ENCODE measurements at places on chromosomes 6 and 20.
A peak's percentile ranks its signal among the peaks of the same experiment; 100 is the strongest.

- no peak for DNase-seq
Observed at GRCh38 chr20:37223053-37223452, 38.6 kb downstream of the GHRH start.

- no peak for DNase-seq
Observed at GRCh38 chr6:89858041-89858440, 28.4 kb downstream of the CASP8AP2 start.

DNA sequence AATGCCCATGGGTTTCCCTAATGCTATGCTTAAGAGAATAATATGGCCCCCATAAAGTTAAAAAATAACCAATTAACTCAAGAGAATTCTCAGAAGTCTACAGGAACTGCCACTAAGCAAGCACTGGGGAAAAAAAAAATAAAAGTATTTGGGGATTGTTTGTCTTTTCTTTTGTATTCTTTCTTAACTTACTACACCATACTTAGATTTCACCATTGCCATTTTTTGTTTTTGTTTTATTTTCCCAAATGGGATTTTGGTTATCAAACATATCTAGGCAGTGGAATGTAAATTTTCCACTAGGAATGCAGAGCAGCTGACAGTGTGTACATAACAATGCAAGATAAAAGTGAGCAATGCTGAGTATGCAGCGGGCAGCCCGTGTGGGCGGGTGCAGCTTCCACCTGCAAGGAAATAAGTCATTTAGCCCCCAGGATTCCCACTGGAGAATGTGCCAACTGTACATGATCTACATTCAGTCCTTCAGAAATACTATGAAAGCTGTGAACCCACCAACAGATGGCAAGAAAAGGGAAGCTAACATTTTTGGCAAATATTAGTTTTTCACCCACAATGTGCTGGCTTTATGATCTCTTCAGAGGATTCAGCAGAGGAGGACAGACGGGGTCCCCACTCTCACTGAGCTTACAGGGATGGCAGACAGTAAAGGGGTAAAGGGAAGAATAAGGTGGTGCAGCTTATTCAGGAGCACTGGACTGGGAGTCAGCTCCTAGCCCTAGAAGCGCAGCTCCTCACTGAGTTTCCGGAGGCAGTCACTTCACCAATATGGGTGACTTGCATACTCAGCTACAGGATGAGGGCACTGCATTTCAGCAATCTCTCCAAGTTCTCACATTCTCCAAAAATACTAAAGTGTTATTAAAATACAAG is 44.4 kb downstream of the DCDC2 start:
- DNase-seq = no peak

DNA sequence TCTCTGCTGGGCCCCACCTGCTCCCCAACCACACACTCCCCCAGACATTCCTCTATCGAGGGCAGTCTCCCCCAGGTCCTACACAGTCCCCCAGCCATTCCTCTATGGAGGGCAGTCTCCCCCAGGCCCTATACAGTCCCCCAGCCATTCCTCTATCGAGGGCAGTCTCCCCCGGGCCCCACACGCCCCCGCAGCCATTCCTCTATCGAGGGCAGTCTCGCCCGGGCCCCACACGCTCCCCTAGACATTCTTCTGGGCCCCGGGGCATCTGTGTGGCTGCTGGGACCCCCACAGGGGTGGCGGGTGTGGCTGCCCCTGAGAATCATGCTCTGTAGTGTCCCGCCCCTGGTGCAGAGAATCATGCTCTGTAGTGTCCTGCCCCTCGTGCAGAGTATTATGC is 43.6 kb upstream of the BHLHE23 start:
- DNase-seq = no peak

- peak; percentile 50 for DNase-seq
Observed at GRCh38 chr6:31952140-31952805, 6.4 kb downstream of the CFB start.

DNA sequence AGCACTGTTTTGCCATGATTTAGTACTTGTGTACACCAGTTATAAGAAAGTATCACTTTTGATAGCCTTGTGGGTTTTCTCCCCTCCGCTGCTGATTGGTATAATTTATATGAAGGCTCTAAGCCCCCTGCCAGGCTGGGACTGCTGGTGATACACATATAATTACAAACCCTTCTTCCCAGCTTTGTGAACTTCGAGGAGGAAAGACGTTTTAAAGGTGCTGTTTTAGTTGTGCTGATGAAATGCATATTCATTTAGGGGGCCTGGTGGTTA is 246.2 kb downstream of the TAF4 start:
- no peak for DNase-seq

- DNase-seq = no peak
Observed at GRCh38 chr6:10276106-10276505, 138.8 kb downstream of the TFAP2A start.

- DNase-seq = no peak
Observed at GRCh38 chr6:148735989-148736388, 10.8 kb upstream of the UST start.

- DNase-seq = no peak
Observed at GRCh38 chr6:152173957-152174356, 366.5 kb downstream of the ESR1 start.

GRCh38 chr20:60087563-60088105 is 129.4 kb downstream of the CDH26 start:
- DNase-seq = peak; percentile 5

DNA sequence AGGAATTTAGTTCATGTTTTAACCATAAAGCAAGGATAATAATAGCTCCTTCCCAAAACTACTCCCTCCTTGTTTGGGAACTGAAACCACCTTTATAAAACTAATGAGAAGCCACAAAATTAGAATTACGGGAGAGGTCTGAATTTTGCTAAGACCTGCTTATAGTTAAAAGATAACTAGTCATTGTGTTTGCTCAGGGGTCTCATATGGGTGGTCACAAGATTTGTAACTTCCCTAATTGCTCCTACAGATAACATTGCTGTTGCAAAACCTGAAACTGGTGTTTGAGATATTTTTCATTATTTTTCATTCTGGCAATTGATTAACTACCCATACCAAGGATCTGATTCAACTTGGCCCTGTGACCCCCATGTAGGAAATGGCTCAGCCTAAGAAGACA is 154.5 kb upstream of the PLCB4 start:
- DNase-seq = no peak

DNA sequence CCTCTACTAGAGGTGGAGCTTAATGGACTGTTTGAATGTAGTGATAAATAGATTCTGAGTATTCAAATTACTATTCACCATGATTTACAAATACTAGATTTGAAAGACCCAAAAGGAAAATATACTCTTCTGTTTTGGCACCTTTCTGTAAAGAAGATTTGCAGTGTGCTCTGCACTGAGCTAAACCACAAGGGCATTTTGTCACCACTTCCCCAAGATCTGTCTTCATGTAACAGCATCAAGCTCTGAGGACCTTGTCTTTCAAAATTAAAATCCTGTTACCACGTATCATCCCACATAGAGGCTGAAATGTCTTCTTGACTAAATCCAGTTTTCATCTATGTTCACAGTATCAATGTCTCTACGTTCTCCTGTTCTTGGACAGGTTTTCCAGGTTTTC is 3.3 kb upstream of the PGK2 start:
- DNase-seq = no peak

DNA sequence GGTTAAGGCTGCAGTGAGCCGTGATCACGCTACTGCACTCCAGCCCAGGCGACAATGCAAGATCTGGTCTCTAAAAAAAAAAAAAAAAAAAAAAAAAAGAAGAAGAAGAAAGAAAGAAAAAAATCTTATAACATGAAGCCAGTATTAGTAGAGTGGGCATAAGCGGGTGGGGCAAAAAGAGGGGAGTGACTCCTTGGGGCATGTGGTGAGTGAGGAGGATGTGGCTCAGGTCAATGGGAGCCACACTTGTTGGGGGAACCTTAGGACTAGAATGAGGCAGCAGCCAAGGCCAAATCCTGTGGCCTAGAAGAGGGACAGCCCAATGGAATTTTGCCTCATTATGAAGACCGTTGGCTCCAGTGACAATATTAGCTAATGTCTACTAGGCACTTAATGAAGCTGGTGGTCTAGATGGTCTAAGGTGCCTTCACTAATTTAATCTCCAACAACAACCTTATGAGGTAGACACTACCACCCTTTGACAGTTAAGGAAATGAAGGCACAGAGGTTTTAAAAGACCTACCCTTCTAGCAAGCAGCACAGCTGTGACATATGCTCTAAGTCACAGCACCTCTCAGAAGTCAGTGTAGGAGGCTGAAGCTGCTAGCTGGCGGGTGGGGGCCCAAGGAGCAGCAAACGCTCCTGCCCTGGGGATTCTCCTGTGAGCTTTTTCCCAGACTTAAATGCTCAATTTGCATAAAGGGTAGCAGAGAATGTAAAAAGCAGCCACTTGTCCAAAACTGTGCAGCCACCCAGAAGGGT is 23.6 kb upstream of the ARMC12 start:
- DNase-seq = no peak

- no peak for DNase-seq
Observed at GRCh38 chr6:136893187-136893586, 28.9 kb upstream of the SLC35D3 start.

DNA sequence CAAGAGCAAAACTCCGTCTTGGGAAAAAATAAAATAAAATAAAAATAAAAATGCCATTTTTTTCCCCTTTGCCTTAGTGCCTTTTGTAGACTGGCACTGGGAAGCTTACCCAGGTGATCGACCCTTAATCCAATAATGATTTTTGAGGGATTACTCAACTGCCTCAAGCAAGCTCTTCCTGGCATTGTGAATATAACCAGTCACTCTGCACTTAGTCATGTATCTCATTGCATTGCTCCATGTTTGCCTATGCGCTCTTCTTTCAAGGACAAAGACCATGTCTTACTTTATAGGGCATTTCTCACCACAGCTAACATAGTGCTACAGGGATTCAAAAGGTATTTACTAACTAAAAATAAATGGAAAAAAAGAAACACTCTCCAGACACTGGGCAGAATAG is 13.0 kb downstream of the GFOD1 start:
- DNase-seq = no peak

DNA sequence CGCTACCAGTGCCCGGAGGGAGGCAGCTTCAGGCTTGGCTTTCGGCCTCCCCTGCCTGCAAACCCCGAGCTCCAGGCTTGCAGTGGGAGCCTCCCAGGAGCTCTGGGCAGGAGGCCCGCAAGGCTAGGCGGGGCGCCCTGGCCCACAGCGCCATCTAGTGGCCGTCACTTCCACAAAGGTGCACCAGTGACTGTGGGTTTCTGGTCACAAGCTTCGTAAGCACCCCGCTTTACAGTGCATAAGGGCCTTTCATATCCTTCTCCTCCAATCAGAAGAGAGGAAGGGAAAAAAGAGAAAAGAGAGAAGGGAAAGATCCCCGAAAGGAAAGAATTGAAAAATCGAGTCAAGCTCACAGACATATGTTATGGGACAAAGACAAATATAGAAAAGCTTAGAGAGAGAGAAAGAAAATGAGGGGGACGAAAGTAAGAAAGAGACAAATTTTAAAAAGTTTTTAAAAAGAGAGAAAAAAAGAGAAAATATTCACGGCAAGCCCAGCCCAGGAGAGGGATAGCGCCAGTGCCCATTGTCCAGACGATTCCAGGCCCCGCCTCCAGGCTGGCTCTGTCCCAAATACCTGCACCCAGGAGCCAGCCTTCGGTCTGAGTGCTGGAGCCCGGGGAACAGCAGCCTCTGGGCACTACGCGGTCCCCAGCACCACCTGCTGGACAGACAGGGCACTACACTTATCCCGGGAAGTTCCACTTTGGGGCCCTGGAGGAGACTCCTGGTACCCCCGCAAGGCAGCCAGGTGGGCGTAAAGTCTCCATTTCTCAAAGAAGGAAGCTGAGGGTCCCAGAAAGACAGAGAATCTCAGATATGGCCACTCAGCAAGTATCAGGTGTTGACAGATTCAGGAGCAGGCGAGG is 207.1 kb downstream of the PREX1 start:
- peak; percentile 86 for DNase-seq

GRCh38 chr6:15909290-15910070 is 219.4 kb upstream of the MYLIP start:
- no peak for DNase-seq

DNA sequence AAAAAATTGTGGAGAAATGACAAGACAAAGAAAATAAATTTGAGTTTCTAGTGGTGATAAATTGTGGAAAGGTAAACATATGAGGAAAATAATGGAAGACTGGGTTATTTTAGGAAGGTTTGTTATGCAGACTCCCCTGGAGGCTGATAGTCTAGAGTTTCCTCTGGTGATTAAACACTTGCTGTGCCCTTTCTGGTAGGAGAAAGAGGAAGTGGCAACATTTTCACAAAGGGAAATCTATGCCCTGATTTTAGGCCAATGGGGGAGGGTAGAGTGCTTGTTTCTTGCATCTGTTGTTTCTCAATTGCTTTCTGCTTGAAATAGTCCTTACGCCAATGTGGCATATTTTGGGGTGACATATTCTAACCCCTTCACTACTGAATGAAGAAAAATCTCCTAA is 129.1 kb upstream of the DOK5 start:
- no peak for DNase-seq

DNA sequence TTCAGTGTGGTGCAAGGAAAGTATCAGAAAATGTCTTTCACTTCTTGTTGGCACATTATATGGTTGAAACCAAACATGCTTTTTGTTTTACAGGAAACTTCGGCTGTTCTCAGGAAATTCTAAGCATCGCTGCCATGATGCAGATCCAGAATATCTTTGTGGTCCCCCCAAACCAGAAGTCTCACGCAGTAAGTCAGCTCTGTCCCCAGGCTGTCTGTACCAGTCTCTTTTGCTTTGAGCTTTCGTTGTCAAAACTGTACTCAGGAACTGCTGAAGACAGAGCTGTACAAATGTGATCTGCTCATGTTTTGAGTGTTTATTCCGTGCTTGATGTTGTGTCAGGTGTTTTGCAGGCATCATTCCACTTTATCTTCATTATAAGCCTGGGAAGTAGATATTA is 59.6 kb downstream of the DHX35 start:
- no peak for DNase-seq

DNA sequence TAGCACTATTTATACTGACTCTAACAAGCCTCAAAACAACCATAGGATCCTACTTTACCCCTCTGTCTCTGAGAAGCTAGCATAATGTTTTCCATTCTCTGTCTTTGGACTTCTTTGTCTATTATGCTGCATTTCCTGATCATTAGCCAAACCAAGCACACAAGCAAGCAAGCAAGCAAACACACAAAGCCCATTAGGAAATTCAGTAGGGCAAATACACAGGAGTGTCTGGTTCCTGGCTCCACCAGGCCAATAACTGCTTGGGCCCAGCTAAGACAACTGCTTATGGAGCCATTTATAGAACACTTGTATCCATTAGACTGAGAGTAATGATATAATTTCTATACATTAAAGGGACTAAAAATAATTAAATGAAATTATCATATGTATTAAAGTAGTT is 952.9 kb upstream of the EPHA7 start:
- no peak for DNase-seq

- DNase-seq = no peak
Observed at GRCh38 chr20:3815703-3816315, 4.5 kb upstream of the AP5S1 start.

- no peak for DNase-seq
Observed at GRCh38 chr6:149929422-149929821, 6.5 kb upstream of the RAET1G start.

DNA sequence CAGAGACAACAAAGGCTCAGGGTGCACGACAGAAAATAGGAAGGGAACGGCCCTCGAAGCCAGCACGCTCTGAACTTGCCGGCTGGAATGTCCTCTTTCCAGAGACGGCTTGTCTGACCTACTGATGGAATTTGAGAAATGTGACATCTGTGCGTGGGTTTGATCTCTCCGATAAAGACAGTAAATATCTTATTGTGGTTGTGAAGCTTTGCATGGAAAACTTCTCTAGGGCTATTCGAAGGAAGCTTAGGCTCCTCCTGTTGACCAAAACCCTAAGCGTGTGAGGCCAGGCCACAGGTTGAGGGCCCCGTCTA is 247.3 kb downstream of the ZNF217 start:
- DNase-seq = no peak

All from stimulated activated CD4-positive, alpha-beta T cell treated with anti-CD3 and anti-CD28 coated beads, Interleukin-2, amount 100 ng/mL, for 24 hours (primary cell).